Activated CD4-positive, alpha-beta T cell treated with anti-CD3 and anti-CD28 coated beads for 4 hours (primary cell): ENCODE measurements at places on chromosomes 5 and 9.

- no peak for DNase-seq
Measured at GRCh38 chr5:61823781-61824180, 482.2 kb upstream of the KIF2A start.

DNA sequence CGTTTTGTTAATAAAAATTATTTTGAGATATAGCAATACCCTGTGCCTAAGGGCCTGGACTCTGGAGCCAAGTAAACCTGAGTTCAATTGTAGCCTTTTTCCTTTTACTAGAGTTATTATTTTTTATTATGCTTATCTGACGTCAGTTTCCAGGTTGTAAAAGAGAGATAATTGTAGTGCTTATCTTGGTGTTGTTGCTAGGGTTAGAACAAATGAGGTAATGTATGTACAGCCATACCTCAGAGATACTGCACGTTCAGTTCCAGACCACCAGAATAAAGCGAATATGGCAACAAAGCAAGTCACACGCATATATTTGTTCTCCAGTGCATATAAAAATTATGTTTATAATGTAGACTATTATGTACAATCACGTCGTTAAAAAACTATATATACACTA is 215.0 kb downstream of the VPS13A start:
- no peak for DNase-seq

DNA sequence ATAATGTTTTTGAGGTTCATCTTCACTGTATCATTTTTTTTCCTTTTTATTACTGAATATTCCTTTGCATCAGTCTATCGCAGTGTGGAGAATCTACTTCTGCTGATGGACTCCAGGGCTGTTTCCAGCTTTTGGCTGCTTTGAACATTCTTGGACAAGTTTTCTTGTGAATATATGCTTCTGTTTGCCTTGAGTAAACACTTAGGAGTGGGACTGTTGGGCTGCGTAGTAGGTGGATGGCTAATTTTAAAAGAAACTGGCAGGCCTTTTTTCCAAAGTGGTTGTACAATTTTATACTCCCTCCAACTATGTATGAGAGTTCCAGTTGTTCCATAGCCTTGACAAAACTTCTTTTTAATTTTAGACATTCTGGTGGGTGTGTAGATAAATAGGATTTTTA is 102.4 kb downstream of the WDR41 start:
- DNase-seq = no peak

- DNase-seq = no peak
Measured at GRCh38 chr9:111868475-111868874, 28.1 kb upstream of the UGCG start.

GRCh38 chr9:24931894-24932293 is 386.2 kb upstream of the IZUMO3 start:
- DNase-seq = no peak
